ENCODE measurements at places on chromosomes 3 and 15. TPM values are rescaled to one million over a fixed set of nuclear protein-coding genes. Genes with fewer than 3 reads are reported as not detected.
A peak's percentile ranks its signal among the peaks of the same experiment; 100 is the strongest.

DNA sequence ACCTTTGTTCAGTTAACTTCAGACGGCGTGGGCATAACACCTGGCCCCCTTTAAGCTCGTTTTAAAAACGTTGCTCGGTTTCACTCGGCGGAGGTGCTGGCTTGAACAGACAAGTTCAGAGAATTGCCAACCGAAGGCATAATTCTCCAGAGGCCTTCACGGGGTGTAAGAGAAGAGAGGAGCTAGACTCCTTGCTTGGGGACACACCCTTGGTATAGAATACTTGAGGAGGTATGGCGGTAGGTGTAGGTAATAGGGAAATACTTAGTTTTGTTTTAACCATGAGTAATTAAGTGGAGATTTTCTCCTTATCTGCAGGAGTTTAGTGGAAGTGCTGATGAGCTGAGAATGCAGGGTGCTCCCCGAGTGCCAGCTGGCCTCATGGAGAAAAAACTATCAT, 921 bp downstream of the FBXL2 start:
- no peak overlapping the region for H3K27ac ChIP-seq
- H3K4me3 ChIP-seq: peak overlapping the region; percentile 92
- no peaks in the 10 kb centered on the region for H3K27me3 ChIP-seq
- DNase-seq: no peak

DNA sequence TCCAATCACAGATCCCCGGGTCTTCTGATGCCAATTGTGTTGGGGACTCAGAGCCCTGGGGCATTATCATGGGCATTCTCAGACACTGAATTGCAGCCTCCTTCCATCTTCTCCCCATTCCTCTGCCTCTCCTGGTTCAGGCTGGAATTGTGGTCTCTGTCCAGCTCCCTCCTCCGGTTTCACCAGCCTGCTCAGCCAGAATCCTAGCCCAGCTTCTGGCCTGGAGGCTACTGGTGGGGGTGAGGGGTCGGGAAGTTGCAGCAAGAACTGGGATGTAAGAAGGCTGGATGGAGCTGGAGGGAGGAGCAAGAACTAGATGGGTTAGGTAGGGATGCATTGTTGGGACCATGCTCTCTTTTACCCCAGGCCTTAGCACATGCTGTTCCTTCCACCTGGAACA, 53.5 kb downstream of the TLE3 start:
- H3K27ac ChIP-seq: no peak overlapping the region
- no peak for DNase-seq
- H3K36me3 ChIP-seq: peaks cover 7% of the 10 kb centered on the region
- no peaks in the 10 kb centered on the region for H3K27me3 ChIP-seq
- no peak overlapping the region for H3K4me3 ChIP-seq

GRCh38 chr3:134359121-134360010, 14.9 kb downstream of the AMOTL2 start:
- no peak for DNase-seq
- peaks cover 95% of the 10 kb centered on the region for H3K36me3 ChIP-seq

- no peak for DNase-seq
- no peak overlapping the region for H3K27ac ChIP-seq
- no peaks in the 10 kb centered on the region for H3K36me3 ChIP-seq
- peaks cover 14% of the 10 kb centered on the region for H3K4me1 ChIP-seq
Observed at GRCh38 chr3:153897842-153898241, 223.3 kb upstream of the ARHGEF26 start.

Gene P2RY12
- total RNA-seq: not detected

DNA sequence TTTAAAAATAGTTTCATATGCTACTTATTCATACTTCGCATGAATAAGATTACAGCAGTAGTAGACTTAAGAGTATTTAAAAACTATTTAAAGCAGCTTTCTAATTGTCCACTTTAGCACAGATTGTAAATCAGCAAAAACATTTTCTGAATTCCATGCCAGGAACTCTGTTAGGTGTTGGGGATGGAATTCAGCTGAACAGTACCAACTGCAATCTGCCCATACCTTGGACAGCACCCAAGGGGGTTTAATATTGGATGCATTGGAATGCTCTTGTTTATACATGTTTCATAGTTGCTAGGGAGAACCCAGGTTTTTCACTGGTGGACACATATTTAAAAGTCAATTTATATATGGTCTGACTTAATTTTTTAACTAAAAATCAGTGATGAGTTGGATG, 74.8 kb downstream of the PPM1L start:
- DNase-seq: no peak
- H3K4me1 ChIP-seq: no peaks in the 10 kb centered on the region
- no peak overlapping the region for H3K4me3 ChIP-seq
- H3K36me3 ChIP-seq: no peaks in the 10 kb centered on the region
- H3K27ac ChIP-seq: no peak overlapping the region

Gene CHL1
- total RNA-seq: not detected

DNA sequence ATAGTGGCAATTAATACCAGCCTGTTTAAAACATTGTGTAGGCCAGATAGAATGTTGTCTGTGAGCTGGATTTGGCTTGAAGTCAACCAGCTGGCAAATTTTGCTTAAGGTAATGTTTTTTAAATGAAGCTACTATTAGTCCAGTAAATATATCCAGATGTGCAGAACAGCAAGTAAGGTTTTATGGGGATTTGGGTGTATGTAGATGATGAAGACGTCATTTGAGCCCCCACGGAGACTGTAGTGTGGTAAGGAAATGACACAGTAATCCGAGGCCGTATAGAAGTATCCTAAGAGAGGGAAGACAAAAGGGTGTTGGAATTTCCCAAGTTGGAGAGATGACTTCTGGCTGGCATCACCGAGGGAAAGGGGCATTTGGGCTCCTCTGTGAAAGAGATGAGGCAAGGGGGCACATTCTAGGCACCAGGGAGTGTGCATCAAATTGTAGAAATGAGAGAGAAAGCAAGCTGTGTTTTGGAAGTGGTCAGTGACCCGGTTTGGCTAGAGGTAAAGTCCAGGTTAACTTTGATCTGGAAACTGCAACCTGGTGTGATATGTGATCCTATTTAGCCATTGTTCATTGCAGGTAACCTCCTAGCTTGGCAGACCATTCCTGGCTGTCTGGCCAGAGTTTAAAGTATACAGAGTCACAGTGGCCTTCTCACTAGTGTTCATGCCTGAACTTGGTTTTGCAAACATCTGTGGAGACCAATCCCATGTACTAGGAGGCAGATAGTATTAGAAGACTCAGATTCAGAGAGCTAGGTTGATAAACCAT, 104.2 kb downstream of the ITPR1 start:
- no peak overlapping the region for H3K27ac ChIP-seq
- H3K4me3 ChIP-seq: no peak overlapping the region
- no peaks in the 10 kb centered on the region for H3K36me3 ChIP-seq

DNA sequence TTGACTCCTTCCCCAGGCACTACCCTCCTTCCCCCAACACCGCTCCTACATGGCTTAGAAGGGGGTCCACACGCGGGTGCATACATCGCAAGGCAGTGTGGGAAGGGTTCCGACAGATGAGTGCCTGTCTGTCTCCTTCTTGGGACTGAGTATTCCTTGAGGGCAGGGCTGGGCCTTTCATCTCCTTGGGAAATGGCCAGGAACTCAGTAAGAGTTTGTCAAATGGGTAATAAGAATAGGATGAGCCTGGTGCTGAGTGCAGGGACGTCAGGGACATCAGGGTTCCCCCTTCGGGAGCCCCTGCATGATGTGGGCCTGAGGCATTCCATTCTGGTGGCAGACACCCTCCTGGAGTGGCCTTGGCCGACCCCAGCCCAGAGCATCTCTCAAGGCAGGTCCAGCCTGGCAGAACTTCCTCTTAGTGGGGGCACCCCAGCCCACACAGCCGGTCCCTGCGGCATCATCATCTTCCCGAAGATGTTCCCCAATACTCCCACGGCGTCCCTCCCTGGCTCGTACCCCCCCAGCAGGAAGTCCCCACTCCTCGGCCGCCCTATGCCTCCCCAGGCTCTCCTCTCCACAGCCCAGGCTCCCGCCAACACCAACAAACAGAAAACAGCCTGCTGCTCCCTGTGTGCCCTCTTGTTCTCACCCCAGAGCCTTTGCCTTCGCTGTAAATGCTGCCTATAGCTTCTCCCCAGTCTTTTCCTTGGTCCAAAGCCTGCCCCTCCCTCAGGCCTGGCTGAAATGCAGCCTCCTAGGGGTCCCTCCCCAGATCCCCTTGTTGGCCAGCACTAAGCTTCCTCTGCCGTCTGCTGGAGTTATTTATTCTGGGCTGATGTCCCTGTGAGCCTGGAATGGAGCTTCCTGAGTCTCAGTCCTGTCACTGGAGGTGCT, 67.5 kb upstream of the LCTL start:
- H3K27me3 ChIP-seq: no peaks in the 10 kb centered on the region
- H3K4me3 ChIP-seq: no peak overlapping the region
- no peak overlapping the region for H3K27ac ChIP-seq
- no peaks in the 10 kb centered on the region for H3K4me1 ChIP-seq

Data from SJSA1 (cell line).